MG63 (cell line): ENCODE measurements at places on chromosomes 6 and 20. TPM values are rescaled to one million over a fixed set of nuclear protein-coding genes. Genes with fewer than 3 reads are reported as not detected.

- no peak for DNase-seq
These were observed 20.6 kb downstream of the BFSP1 start for GRCh38 chr20:17510548-17510947.

GRCh38 chr6:39791850-39792539, at the start of gene DAAM2:
DAAM2 (plus strand) TSS chr6:39792376; CDS start chr6:39856303, 63,927 bp downstream.
- peak; percentile 35 for DNase-seq

- no peak for DNase-seq
These were observed 38.7 kb upstream of the SLC22A2 start for GRCh38 chr6:160297310-160297709.

The APOM gene
- 0.56 TPM in 1 of 2 replicates, not detected in the other for total RNA-seq

The SPATA25 gene
- not detected in 2 replicates for total RNA-seq

DNA sequence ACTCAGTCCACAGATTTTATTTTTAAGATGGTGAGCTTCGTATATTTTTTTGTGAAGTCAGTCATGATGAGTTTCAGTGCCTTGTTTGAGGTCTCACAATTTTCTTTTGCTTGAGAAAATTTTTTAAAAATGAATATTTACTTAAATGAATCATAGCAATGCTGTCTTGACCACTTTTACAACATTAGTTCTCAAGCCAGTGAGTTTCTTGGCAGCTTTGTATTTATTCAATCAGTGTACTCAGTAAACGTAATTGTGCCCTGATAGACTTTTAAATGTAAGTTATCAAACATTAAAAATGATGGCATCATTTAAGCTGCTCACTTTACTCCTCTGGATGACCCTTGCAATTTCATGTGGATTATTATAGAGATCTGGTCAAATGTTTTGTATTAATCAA, 261.4 kb downstream of the KHDC1L start:
- no peak for DNase-seq

- no peak for DNase-seq
These were observed 221.3 kb downstream of the GRIK2 start for GRCh38 chr6:101614774-101615173.

DNA sequence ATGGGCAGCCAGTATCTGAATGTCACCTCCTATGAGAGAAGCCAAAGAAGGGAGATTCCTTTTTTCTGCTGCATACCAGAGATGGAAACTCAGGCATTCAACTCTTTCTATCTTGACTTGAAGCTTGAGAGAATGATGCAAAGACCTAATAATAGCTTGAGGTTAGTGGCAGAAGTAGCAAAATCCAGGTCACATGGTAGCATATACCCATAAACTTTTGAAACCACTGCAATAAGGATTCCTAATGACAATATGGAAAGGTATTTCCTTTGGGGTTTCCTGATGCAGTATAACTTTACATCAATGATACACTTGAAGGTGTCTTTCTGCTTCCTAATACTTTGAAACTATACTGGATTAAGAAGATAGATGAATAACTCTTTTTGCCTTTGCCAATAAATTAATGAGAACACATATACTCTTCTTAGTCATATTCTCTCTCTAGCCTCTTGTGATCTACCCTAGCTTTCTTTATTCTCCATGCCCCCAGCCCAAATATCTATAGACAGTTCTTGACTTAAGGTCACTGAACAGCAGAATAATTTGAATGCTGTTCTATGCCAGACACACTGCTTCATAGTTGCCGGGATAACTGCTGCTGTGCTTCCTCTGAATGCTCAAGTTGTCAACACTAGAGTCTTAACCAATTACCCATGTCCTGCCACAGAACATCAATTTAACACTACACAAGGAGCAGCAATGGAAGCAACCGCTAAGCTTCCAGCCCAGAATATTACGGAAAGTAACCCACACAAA, 155.5 kb upstream of the SIM1 start:
- DNase-seq, result no peak

DNA sequence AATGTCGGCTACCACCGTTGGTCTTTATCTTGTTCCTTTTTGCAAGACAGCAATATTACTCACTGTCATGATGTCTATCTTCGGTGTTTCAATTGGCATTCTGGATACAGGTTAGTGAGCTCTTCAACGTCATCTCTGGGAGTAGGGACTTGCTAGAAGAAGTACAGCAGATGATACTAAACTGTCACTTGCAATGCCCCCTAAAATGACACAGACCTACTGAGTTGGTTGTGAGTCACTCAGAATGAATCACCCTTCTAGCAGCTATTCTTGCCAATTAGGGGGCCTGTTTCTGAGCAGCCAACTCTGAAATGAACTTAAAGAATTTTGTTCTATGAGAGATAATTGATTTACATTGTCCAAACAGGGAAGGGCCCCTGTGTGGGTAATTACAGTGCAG, 176.5 kb downstream of the SLC16A10 start:
- DNase-seq, result peak; percentile 45

- peak; percentile 64 for DNase-seq
These were observed 409.6 kb downstream of the MAFB start for GRCh38 chr20:40279390-40279789.

DNA sequence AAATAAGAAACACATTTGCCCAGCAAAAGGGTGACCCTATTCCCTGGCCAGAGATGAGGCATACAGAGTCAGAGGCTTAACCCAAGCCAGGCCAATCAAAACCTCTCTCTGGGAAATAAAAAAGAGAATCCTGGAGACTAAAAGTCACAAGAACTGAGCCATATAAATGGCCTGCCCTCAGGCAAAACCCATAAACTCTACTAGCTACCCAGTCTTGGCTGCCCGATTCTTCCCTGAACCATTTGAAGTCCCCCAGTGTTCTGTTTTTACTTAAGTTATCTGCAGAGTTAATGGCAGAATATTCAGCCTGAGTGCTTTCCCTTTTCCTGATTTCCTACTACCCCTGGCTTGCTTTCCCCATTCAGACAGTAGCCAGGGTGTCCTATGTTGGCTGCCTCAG, 13.9 kb downstream of the KCNK15 start:
- no peak for DNase-seq

GRCh38 chr20:44696315-44696714, 18.9 kb upstream of the CCN5 start:
- no peak for DNase-seq

DNA sequence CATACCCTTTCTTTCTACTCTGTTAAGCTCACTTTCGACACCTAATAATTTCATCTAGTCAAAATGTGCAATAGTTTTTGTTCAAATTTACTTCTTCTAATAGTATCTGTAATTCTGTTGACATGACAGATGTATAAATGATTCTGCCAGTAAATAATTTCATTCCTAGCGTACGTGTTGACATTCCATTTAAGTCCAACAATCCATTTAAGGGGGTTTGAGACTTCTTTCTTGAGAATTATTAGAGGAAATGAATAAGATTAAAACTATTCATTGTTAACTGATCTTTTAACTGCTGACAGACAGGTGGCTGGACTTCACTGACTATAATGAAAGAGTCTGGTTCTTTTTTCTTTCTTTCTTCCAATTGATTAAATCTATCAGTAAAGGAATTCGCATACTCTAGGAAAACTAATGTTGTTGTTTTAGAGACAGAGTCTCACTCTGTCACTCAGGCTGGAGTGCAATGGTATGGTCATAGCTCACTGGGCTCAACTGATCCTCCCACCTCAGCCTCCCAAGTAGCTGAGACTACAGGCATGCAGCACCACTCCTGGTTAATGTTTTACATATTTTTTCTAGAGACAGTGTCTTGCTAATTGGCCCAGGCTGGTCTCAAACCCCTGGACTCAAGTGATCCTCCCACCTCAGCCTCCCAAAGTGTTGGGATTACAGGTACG, 55.9 kb downstream of the MAP3K5 start:
- no peak for DNase-seq

- DNase-seq, result peak; percentile 31
These were observed 78.0 kb downstream of the DLGAP4 start for GRCh38 chr20:36384022-36384619.

DNA sequence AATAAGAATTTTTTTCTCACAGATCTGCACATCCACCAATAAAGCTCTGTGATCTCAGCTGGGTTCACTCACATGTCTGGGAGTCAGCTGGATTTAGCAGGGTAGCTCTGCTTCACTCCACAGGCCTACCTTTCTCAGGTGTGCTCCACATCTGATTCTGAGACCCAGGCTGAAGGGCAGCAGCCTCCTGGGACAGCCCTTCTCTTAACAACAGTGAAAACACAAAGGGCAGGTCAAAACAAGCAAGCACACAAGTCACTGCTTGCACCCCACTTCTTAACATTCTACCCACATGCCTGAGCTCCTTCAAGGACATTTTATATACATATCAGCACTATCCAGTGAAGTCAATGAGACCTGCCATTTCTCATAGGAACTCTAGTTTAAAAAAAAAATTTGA, 96.0 kb upstream of the MAP3K4 start:
- no peak for DNase-seq

- no peak for DNase-seq
These were observed 239.2 kb upstream of the QKI start for GRCh38 chr6:163175301-163175700.

The INSM1 gene
- total RNA-seq, result not detected in 2 replicates

DNA sequence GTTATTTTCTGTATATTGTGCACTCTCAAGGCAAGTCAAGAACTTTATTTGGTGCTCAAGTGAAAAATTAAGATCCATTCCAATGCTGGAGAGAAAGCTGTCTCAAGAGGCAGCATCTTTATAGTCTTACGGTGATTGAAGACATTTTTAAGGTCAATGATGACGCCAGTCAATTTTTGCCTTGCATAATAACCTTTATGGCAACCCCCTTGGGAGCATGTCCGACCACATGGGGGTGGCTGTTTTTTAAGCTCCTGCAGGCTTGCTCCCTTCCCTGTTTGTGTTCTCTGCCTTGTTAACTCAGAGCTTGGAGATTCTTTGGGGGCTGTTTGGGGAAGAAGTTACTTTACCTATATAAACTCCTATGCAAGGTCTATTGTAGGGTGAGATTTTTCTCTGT, 109.6 kb upstream of the FERMT1 start:
- DNase-seq, result no peak

- no peak for DNase-seq
These were observed 59.3 kb upstream of the ZNF217 start for GRCh38 chr20:53652859-53653517.

The SUMO4 gene
- total RNA-seq, result 8.4 TPM in 1 of 2 replicates, not detected in the other

GRCh38 chr6:131741688-131742393, 31.0 kb upstream of the CTAGE9 start:
- no peak for DNase-seq

DNA sequence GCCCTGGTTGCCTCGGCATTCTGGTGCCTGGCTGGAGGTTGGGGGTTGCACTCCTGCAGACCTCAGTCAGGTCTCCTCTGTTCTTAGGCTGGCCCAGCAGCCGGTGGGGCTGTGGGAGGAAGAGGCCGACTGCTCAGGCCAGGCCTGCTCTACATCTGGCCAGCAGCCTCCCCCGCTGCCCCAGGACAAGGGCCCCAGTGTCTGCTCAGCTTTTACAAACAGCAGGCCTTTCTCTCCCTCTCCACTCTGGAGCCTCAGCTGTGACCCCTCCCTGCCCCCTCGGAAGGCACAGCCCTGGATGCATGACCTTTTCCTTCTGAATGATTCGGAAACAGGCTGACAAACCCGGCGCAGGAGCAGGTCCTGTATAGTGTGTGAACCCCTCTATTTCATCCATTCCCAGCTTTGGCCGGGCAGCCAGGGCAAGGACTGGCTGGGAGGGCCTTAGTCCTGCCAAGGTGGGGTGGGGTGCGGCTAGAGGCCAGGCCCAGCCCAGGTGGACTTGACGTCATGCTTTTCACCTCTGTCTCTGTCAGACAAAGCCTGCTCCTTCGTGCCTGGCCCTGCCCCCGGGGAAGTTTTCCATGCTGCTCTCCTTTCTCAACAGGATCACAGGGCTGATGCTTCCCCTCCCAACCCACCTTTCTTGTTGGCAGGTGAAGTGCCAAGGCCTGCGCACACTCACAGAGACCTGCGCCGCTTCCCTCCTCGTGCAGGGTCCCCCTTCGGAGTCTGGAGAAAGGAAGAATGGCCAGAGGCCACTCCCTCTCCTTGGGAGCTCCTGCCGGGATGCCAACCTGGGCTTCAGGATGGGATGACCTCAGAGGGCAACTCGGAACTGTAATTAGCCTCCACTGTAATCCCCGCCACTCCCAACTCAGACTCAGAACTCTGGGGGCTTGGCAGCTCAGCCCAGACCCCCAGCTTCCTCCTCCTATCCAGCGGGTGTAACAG, 10.1 kb upstream of the ITPR3 start:
- no peak for DNase-seq

DNA sequence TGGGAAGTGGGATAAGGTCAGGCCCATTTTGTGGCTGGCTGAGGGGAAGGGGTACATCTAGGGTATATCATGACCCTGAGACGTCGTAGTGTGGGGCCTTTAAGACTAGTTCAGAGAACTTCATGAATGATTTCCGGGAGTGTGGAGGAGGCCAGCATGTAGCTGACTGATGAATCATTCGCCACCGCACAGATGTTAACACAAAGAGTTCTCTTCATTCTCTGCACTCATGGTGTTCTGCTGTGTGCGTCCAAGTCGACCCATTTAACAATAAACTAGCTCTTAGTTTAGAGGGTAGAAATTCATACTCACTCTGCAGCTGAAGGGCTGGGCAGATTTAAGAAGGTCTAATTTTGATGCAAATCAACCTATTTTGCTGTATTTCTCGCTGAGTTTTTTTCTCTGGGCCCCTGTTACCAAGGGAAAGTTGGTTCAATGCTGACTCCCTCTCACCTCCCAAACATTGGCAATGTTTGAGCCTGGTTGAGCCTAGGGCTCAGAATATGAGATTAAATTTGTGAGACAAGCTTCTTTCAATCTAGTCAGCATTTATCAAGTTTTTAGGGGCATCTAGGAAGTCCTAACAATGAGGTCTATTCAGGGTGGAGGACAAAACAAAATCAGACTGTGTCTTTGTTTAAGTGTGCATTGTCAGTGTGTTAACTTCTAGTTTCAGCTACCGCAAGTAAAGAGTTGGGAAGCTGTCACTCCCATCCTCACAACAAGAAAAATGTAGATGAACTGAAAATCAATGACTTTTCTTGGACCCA, 106.8 kb upstream of the CBLN4 start:
- DNase-seq, result no peak

DNA sequence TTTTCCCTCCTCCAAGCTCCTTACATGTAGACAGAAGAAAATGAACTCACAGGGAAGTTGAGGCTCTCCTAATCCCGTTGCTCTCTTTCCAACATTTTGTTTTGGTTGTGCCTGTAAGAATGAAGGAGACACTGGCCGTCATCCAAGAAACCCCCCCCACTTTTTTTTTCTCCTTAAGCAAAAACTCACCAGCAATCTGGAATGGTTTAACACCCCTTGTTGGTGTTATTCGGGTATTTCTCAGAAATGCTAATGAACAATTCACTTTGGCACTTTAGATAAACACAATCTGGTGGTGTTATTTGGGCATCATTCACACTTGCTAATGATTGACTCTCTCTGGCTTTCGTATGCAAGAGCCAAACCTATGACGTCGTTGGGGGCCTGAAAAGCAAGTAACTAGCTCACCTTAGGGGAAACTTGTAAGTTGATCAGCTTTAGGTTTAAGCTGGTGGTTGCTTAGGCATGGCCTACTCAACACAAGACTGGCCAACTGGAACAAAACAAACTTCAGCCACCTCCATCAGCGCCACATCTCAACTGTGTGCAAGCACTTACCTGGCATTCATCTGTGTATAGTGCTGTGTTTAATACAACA, 24.3 kb upstream of the OLIG3 start:
- no peak for DNase-seq

The CRYBG1 gene
- 1.2 and 2.3 TPM in 2 replicates for total RNA-seq

The STX11 gene
- 0.35 and 1.3 TPM in 2 replicates for total RNA-seq

The BTN1A1 gene
- total RNA-seq, result not detected in 2 replicates
